ENCODE measurements at places on chromosomes 4 and X.

DNA sequence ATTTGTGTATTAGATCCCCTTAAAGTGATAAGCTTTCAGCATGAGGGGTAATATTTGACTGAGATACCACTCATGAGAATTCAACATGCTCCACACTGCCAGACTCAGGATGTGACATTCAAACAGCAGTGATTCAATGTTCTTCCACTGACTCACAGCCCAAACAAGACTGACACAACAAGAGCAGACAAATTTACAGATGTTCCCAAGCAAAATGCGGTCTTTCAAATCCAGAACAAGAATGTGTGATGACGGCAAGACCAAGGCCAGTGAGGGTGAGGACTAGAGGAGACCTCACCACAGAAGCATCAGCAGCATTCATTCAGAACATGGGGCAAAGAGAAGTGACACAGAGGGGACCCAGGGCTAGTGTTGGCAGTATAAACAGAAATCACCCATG, 99.3 kb upstream of the GRIA3 start:
- no peak for DNase-seq

- DNase-seq, result no peak
These were observed 1.3 kb downstream of the DLG3 start for GRCh38 chrX:70445951-70446350.

DNA sequence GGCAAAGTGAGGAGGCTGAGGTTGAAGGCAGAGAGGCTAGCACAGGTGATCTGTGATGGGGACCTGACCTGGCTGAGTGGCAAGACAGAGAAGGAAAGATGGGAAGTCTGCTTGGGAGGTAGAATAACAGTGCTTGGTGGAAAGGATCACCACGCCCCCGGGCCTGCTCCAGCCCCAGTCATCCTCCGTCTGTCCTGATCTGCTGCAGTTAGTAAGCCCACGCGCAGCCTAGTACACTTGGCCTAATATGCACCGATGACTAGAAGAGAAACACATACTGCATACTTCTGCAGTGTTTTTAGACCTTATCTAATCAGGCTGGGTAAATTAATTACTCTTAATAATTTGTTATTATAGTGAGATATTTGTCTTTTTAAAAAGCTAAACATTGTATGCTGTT, 103.7 kb upstream of the KLF3 start:
- no peak for DNase-seq

DNA sequence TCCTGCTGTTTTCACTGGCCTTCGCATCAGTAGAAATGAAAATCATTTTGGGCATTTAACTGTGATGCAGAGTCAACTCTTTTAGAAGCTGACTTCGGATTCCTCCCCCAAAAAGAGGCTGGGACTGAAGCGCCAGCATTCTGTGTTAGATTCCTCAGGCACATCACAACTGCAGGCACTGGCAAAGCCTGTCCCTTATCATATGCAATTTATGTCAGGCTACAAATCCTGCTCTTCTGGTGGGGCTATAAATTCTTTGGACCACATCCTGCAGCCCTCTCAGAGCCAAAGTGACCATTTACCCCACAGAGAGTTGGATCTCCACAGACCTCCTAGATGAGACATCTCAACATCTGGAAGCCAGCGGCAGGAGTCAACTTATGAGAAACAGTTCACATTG, 138.4 kb downstream of the CBR4 start:
- no peak for DNase-seq

DNA sequence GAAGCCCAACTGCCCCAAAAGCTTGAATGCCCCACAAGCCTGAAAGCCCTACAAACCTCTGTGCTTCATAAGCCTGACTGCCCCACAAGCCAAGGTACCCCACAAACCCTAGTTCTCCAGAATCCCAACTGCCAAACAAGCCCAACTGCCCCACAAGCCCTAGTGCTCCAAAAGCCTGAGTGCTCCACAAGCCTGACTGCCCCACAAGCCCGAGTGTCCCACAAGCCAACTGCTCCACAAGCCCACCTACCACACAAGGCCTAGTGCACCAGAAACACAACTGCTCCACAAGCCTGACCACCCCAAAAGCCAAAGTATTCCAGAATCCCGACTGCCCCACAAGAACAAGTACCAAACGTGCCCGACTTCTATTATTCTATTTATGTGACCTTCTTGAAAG, 13.6 kb upstream of the HSFX3 start:
- DNase-seq, result no peak

GRCh38 chr4:142267101-142267500, 579.0 kb downstream of the INPP4B start:
- no peak for DNase-seq

GRCh38 chr4:93749292-93749761, 79.2 kb upstream of the ATOH1 start:
- DNase-seq, result no peak

DNA sequence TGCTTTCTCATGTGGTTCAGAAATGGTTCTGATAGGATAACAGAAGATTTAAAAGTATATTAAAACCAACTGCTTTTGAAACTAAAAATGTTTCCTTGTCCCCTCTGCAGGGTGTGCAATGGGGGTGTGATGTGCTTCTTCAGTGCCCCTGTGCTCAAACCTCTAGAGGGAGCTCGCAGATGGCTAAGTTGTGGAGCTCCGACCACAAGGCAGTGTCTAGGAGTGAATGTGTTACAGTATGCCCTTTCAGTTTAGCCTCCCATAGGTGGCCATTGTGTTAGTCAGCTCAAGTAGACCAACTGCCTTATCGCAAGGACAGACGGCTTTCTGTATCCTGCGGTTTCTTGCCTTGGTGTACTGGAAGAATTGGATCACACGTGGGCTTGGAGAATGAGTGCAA, 130.5 kb downstream of the TENT5D start:
- no peak for DNase-seq

All from activated CD8-positive, alpha-beta memory T cell treated with anti-CD3 and anti-CD28 coated beads for 1 hour (primary cell).